ENCODE measurements at places on chromosomes 1 and 21.

GRCh38 chr1:155008015-155008941, 5.7 kb downstream of the ZBTB7B start:
- DNase-seq = no peak

GRCh38 chr1:212433577-212434462, 1.1 kb downstream of the NENF start:
- no peak for DNase-seq

DNA sequence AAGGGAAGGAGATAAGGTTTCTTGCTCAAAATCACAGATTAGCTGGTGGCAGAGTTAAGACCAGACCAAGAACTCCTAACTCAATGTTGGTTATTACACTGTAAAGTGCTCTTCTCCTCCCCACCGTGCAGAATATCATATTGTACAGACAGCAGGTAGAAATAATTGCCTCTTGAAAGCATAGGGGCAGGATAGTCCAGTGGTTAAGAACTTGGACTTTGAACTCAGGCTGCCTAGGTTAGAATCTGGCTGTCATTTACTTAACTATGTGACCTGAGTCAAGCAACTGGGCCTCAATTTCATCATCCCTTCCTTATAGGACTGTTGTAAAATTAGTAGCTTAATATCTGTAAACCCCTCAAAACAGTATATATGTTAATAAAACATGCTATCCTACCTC, 114.9 kb upstream of the HIVEP3 start:
- DNase-seq = no peak

- no peak for DNase-seq
Measured at GRCh38 chr21:26732432-26733221, 112.6 kb downstream of the ADAMTS1 start.

DNA sequence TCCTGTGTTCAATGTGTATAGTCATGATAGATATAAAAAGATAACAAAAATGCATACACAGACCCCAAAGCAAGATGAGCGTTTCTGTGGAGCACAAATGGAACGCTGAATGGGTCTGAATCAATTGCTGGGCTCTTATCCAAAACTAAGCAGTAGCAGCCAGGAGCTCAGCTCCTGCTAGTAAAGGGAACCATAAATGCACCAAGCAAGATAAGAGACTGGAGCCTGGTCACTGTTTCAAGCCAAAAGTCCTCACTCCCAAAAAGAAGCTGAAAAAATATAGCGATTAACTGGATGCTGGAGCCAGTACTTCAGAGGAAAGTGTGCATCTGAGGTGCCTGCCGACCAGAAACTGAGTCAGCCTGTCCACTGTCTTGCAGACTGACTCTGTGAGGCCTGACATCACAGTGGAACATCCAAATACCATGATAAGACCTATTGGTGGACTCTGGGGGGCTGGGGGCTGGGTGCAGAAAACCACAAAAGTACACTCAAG, 68.9 kb downstream of the LRRC8C start:
- no peak for DNase-seq

DNA sequence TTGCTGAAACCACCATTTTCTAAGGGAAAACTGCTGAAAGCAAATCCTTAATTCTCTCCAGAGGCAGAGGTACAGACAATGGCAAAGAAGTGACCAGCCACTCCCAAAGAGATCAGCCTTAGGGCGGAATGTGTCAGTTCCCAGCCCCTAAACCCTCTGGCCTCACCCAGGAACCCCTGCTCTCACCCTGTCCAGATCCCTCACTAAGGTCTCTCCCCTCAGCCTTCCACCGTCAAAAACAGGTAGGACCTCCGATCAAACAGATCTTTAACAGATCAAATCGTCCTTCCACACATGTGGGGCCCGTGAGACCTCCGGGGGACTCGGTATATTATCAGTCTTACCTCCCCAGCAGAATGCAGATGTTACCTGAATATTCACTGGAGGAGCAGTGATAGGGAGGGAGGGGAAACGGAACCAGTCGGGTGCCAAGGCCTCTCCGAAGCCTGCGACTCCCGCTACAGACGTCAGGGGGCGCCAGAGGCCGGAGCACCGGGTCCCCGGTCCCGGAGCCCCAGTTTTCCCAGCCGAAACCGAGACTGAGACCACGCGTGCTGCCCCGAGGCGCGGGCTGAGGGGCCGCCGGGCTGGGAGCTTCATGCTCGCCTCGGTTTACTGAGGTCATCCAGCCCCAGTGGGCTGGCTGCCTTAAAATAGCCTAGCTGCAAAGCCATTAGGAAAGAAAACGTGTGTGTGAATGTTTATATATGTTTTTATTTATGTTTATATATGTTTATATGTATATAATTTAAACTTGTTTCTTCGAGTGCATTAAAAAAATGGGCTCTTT, 23.6 kb downstream of the GPA33 start:
- peak; percentile 45 for DNase-seq

DNA sequence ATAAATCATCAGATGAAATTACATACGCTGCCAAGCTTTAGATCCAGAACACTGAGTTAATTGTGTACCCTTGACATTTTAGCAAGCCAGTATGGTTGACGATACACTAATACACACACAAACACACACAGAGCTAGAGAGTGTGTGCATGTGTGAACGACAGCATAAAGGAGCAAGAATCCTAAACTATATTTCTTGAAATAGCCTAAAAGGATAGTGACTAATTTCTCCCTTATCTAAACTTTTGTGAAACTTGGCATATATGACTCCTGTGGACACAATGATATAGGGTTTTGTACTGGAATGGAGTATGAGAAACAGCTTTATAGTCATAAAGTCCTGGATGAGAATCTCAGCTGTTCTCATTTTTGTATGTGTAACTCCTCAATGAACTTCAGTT, 65.1 kb upstream of the DMRTA2 start:
- DNase-seq = no peak

GRCh38 chr1:6953907-6954364, 168.7 kb downstream of the CAMTA1 start:
- no peak for DNase-seq

DNA sequence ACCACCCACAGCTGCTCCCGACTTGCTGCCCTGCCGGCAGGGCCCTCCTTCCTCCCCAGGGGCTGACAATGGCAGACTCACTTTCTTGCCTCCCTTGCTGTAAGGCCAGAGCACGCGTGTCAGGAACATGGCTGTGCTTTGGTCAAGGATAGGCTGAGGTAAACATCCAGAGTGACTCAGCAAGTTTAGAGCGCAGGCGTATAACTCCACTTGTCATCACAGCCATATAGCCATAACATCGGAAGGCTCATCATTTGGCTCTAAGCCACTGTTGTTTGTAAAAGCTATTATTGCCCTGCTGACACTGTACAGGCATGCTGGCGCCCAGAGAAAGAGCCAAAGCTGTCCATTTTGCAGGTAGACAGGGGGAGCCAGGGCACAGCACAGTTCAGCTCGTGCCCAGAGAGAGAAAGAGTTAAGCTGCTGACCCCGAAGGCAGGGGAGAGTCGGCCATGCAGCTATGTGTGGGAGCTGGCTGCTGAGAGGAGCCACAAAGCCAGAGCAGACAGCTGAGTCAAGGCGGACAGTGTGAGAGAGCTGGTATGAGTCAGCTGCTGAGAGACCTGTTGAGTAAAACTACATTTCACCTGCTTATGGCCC, 60.6 kb downstream of the GNG4 start:
- no peak for DNase-seq

- DNase-seq = no peak
Measured at GRCh38 chr21:36756527-36756926, 57.6 kb downstream of the SIM2 start.

GRCh38 chr1:231923491-231924041, 297.0 kb downstream of the DISC1 start:
- DNase-seq = peak; percentile 21

GRCh38 chr1:106678279-106679050, 378.0 kb upstream of the PRMT6 start:
- no peak for DNase-seq

- DNase-seq = no peak
Measured at GRCh38 chr1:220269036-220269435, 3.2 kb downstream of the RAB3GAP2 start.

GRCh38 chr1:224780736-224781135, 148.7 kb upstream of the DNAH14 start:
- DNase-seq = no peak

DNA sequence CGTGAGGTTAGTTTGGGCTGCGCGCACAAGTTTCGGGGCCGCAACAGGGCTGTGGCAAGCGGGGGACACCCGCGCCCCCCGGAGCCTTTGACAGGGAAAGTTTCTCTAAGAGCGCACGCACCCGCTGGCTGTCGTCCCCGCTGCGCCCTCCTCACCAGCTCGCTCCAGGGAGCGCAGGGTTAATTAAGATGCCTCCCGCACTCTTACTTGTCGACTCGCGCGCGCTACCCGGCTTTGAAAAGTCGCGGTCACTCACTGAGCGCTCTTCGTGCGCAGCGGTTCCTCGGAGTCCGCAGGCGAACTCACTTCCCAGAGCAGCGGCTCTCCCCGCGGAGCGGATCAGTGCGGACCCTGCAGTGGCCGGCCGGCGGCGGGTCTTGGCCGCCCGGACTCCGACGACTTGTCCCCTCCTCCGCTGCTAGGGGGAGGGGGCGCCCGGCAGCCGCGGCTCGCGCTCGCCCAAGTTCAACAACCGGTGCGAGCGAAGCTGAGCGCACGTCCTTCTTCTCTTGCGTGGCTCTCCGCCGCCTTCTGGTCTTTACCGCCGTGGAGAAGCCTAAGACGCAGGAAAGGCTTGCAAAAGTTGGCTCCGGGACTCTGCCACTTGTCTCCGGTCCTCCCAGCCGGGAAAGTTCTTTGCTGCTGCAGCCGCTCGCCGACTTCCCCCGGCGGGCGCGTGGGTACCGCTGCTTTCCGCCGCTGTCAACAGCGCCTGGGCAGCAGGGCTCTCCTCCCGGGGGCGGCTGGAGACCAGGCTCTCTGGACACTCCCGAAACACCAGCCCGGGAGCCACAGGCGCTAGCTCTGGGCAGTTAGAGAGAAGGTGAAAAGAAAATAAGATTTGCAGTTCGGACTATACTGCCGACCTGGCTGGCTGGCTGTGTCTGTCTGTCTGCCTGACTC, 506 bp downstream of the JUN start:
- peak; percentile 43 for DNase-seq

- DNase-seq = no peak
Measured at GRCh38 chr1:151553659-151554058, 13.6 kb downstream of the TUFT1 start.

DNA sequence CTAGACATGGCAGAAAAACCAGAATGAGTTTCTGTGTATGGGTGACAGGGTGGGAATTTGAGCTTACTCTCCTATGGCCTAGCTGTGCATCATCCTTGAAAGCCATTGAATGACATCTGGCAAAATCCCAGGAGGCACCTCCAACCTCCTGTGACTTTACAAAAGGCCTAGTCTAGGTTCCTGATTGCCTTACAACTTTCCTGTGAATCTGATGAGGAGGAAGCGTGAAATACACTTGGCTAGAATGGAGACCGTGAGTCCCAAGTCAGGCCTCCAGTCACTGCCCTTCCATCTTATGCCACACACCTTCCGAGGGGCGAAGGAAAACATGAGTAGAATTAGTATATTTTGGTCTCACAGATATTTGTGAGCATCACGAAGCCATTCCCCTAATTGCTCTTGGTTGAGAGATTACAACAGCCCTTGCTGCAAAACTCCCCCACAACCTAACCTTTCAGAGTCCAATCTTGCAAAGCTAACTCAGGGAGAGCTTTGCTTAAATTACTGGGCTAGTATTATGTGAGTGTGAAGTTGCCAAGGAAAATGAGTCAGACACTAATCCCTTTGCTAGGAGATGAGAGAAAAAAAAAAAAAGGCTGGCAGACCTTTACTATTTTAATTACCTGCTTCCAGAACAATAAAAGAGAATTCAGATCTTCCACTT, 36.3 kb upstream of the PAXBP1 start:
- no peak for DNase-seq

- no peak for DNase-seq
Measured at GRCh38 chr1:112268408-112268807, 127.6 kb upstream of the CTTNBP2NL start.

DNA sequence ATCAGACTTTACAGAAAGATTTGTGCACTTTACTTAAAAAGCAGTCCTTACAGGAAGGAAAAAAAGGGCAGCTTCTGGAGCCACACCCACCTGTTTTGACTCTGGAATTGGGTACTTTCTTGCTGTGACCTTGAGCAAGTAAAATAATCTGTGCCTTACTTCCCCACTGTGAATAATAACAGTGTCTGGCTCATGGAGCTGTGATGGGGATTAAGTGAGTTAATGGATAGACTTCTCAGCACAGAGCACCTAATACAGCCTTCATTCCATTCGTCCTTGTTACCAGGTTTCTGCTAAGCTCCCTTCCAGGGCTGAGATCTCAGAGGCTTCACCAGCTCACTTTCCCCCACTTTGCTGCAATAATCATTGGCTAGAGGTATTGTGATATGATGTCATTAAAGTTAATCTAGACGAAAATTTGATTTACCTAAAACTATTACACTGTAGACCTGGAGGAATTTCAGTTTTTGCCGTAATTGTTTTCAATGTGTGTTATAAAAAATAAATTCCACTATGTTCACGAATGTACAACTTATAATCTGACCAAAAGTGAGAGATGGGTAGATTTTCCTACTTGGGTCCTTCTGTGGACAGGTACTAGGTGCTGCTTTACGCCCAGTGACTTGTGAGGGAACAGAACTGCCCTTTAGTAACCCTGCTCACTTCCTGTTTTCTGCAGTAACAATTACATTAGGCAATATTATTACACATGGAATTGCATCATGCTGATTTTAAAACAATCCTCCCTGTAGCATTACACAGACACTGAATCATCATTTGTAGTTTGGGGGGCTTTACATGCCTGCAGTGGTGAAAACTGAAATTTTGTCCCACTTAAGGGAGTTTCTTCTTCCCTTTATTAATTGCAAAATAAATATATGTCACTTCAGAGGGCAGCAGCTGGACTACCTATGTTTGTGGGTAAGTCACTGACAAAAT, 19.7 kb upstream of the ABCG1 start:
- DNase-seq = peak; percentile 92

DNA sequence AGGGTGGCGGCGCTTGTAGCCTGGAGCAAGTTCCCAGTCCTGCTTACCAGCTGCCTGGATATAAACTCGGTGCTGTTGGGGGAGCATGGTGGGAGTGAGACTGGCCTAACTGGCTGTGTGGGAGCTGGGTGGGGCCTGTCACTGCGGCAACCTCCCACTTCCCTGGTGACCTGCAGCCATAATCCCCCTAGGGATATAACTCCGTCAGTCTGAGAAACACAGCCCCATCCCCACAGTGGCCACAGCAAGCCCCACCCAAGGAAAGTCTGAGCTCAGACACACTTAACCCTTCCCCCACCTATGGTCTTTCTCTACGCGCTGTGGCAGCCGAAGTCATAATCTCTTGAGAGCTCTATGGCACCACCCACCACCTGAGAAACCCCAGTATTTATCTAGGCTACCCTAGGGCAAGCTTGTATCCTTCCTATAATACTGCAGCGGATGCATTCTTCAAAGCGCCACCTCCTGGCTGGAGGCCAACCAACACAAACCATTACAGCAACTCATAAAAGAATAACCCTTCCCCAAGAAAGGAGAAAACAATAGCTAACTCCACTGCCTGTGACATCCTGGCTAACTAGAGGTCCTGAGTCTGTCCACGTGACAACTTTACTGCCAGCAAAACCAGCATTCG, 57.4 kb downstream of the ZNF648 start:
- DNase-seq = no peak

- no peak for DNase-seq
Measured at GRCh38 chr1:172704001-172704400, 45.1 kb downstream of the FASLG start.

Data from inflammatory macrophage treated with lipopolysaccharide for 1 hour (primary cell).